ENCODE measurements at places on chromosomes 6 and 20.

DNA sequence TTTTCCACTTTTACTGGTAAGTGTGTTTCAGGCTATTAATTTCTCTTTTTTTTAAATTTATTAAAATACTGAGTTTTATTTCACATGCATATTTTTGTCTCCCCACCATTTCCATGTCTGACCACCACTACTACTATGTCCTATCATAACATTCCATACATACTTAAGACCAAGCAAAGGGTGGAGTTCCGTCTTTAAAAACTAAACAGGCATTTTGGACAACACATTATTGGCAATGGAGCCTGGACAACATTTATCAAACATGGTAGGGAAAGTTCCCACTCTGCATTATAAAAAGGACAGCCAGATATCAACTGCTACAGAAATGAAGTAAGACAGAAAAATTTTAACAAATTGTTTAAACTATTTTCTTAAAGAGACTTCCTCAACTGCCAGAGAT, 91.9 kb downstream of the LMBRD1 start:
- DNase-seq, result no peak

GRCh38 chr20:47167846-47168245, 188.7 kb downstream of the ZMYND8 start:
- DNase-seq, result no peak

DNA sequence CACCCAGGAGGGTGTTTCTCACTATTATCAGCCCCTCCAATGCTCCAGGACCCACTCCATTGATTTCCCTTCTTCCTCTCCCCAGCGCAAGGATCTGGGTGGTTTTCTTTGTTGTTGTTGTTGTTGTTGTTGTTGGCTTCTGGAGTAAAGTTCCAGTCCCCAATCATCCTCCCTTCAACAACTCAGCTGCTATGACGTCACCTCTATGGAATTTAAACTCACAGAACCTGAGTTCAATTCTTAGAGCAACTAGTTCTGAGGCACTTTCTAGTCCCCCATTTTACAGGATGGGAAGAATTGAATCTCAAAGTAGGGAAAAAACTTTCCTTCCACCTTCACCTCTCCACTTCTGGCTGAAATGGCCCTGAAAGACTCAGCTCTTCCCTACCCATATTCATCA, 9.7 kb upstream of the WFDC8 start:
- no peak for DNase-seq

DNA sequence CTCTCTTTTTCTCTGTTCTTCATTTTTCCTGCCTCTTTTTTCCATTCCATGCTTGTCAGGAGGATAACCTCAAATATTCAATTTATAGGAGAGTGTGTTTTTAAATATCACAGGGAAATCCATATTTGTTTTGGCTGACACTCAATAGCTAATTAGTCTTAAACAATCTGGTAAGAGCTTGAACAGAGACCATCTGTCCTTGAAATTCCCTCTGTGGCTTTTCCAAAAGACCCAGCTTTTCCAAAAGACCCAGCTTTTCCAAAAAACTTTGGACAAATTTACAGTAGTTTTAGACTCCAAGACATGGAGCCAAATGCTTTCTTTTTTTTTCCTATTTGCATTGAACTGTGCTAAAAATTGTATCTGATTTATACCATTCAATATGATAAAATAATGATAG, 127.4 kb upstream of the FAM83B start:
- no peak for DNase-seq

- no peak for DNase-seq
Observed at GRCh38 chr6:144898052-144898689, 613.0 kb downstream of the UTRN start.

GRCh38 chr6:6635869-6636268, 47.3 kb downstream of the LY86 start:
- no peak for DNase-seq

GRCh38 chr6:489001-489400, 97.4 kb downstream of the IRF4 start:
- no peak for DNase-seq

- DNase-seq, result no peak
Observed at GRCh38 chr20:64107736-64108457, 532 bp upstream of the NPBWR2 start.

DNA sequence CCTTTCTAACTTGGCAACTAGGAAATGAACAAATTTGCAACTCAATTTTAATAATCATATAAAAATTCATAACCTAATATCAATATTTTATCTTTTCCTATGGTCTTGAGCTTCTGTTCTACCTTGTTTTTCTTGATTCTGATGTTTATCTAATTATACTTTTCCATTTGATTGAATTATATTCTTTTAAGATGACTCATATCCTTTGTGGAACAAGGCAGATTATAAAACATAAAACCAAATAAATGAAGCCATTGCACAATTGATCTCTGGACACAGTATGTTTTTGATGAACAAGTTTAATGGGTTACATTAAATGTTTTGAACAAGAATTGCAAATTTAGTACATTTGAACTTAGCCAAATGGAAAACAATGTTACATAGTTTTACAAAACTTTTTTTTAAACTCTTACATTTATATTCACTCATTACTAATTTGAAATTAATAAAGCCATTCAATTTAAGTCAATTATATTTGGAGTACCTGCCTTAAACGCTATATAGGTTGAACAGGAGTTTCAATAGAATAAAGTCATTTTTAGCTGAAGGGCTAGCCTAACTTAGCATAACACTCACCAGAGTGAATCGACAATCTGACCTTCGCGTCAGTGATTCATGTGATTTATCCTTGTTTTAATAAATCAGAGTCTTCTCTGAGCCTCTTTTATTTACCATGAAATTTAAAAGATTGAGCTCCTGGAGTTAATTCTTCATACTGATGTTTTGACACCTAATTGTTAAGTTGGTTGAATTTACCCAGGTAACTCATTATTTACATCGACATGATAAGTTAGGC, 3.8 kb downstream of the NCOA7 start:
- DNase-seq, result no peak

All from stimulated activated CD8-positive, alpha-beta memory T cell treated with anti-CD3 and anti-CD28 coated beads, Interleukin-4, amount 100 ng/mL, for 1 hour (primary cell).